Epithelial cell of alveolus of lung (primary cell): ENCODE measurements at places on chromosomes 13 and 19. TPM values are rescaled to one million over a fixed set of nuclear protein-coding genes. Genes with fewer than 3 reads are reported as not detected.

KLK6 gene
- not detected in 2 replicates for total RNA-seq

PNMA8C gene
- under 0.01 TPM in 1 of 2 replicates, not detected in the other for total RNA-seq

PRR19 gene
- 0.78 and 0.88 TPM in 2 replicates for total RNA-seq

MTMR6 gene
- 21.2 and 25.6 TPM in 2 replicates for total RNA-seq

ACER1 gene
- not detected in 2 replicates for total RNA-seq

LGALS7 gene
- not detected in 2 replicates for total RNA-seq

SLC10A2 gene
- total RNA-seq, result not detected in 2 replicates

IZUMO1 gene
- 0.56 TPM in 1 of 2 replicates, not detected in the other for total RNA-seq

ADM5 gene
- 1.7 and 2.9 TPM in 2 replicates for total RNA-seq

SIGLEC12 gene
- not detected in 2 replicates for total RNA-seq

SLITRK5 gene
- 2.8 and 7.6 TPM in 2 replicates for total RNA-seq

CLEC17A gene
- total RNA-seq, result not detected in 2 replicates

C13orf42 gene
- total RNA-seq, result not detected in 2 replicates

SPINT2 gene
- 7.2 and 41.9 TPM in 2 replicates for total RNA-seq

TEX26 gene
- total RNA-seq, result 0.56 TPM in 1 of 2 replicates, not detected in the other

RHPN2 gene
- 3.8 and 4.4 TPM in 2 replicates for total RNA-seq

SYNGR4 gene
- not detected in 2 replicates for total RNA-seq

CNN1 gene
- 2.6 and 38.0 TPM in 2 replicates for total RNA-seq

RNF17 gene
- total RNA-seq, result not detected in 2 replicates

FFAR3 gene
- total RNA-seq, result not detected in 2 replicates

FCER2 gene
- not detected in 2 replicates for total RNA-seq

ATP4A gene
- total RNA-seq, result not detected in 2 replicates

TIMM50 gene
- 51.4 and 81.6 TPM in 2 replicates for total RNA-seq

ZNF555 gene
- 4.9 and 7.5 TPM in 2 replicates for total RNA-seq

PLIN5 gene
- not detected in 2 replicates for total RNA-seq

WBP4 gene
- total RNA-seq, result 5.2 and 7.5 TPM in 2 replicates

DENND1C gene
- total RNA-seq, result not detected in 2 replicates

ADGRE2 gene
- 5.2 and 6.1 TPM in 2 replicates for total RNA-seq

CGB1 gene
- total RNA-seq, result not detected in 2 replicates

ZNF708 gene
- total RNA-seq, result 0.91 and 9.9 TPM in 2 replicates

NAT14 gene
- total RNA-seq, result 28.7 and 53.0 TPM in 2 replicates

CPB2 gene
- total RNA-seq, result not detected in 2 replicates

MAP2K7 gene
- 10.0 and 17.1 TPM in 2 replicates for total RNA-seq

IZUMO2 gene
- 0.65 TPM in 1 of 2 replicates, not detected in the other for total RNA-seq

MYO1F gene
- total RNA-seq, result 0.08 and 0.52 TPM in 2 replicates

ZNF575 gene
- total RNA-seq, result 21.8 TPM in 1 of 2 replicates, not detected in the other

KCNRG gene
- total RNA-seq, result 1.4 and 6.0 TPM in 2 replicates

PTH2 gene
- not detected in 2 replicates for total RNA-seq

GPR183 gene
- 2.3 TPM in 1 of 2 replicates, not detected in the other for total RNA-seq

KLK12 gene
- not detected in 2 replicates for total RNA-seq

DCT gene
- total RNA-seq, result 0.32 TPM in 1 of 2 replicates, not detected in the other

EID2B gene
- total RNA-seq, result 2.7 and 5.1 TPM in 2 replicates

TPGS1 gene
- 34.6 and 75.3 TPM in 2 replicates for total RNA-seq

DMKN gene
- 15.9 and 24.8 TPM in 2 replicates for total RNA-seq

SIGLEC8 gene
- not detected in 2 replicates for total RNA-seq

STK24 gene
- total RNA-seq, result 89.0 and 98.0 TPM in 2 replicates

MAMSTR gene
- 0.56 and 1.6 TPM in 2 replicates for total RNA-seq

GIPC3 gene
- 0.13 and 1.0 TPM in 2 replicates for total RNA-seq

C19orf67 gene
- total RNA-seq, result not detected in 2 replicates

ZNF208 gene
- total RNA-seq, result not detected in 2 replicates

RASAL3 gene
- total RNA-seq, result 0.32 and 0.52 TPM in 2 replicates

ZNF709 gene
- total RNA-seq, result 0.91 and 2.0 TPM in 2 replicates

CGB2 gene
- total RNA-seq, result not detected in 2 replicates

DACH1 gene
- 0.52 and 9.6 TPM in 2 replicates for total RNA-seq

POU4F1 gene
- total RNA-seq, result 0.08 TPM in 1 of 2 replicates, not detected in the other

GIPR gene
- total RNA-seq, result 1.7 TPM in 1 of 2 replicates, not detected in the other

ZNF805 gene
- total RNA-seq, result 7.3 and 13.3 TPM in 2 replicates

RNF225 gene
- 2.0 TPM in 1 of 2 replicates, not detected in the other for total RNA-seq

OSCAR gene
- 1.0 TPM in 1 of 2 replicates, not detected in the other for total RNA-seq

RFC3 gene
- total RNA-seq, result 10.9 and 20.2 TPM in 2 replicates
